Activated CD8-positive, alpha-beta memory T cell treated with anti-CD3 and anti-CD28 coated beads for 36 hours (primary cell): ENCODE measurements at places on chromosomes 4 and X. TPM values are rescaled to one million over a fixed set of nuclear protein-coding genes. Genes with fewer than 3 reads are reported as not detected.

Gene CLGN
- 0.15 TPM for total RNA-seq

Gene NALF2
- 0.51 TPM for total RNA-seq

Gene SUV39H1
- 30.8 TPM for total RNA-seq

Gene SPACA5
- total RNA-seq, result not detected

Gene MEPE
- not detected for total RNA-seq

Gene SPINK2
- total RNA-seq, result 0.78 TPM

Gene GRIA3
- not detected for total RNA-seq
